ENCODE measurements at places on chromosomes 12 and 14.

DNA sequence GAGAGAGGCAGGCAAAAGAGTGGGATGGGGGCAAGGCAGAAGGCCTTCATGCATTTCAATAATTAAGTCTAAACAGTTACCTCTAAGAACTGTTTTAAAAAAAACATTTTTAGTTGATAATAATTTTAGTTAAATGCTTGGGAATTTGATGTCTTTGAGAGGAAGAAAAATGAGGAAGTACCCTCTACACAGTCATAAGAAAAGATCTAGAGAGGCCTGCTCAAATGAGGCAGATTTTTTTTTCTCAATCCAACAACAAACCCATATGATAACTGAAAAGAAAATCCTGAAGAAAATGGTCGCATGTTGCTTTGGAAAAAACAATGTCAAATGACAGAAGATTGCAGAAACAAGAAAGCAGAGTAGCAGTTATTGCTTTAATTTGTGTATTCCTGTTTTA, 25.6 kb downstream of the SINHCAF start:
- DNase-seq, result no peak

- DNase-seq, result peak; percentile 3
Observed at GRCh38 chr12:45966486-45966885, 23.9 kb downstream of the SCAF11 start.

GRCh38 chr12:103802586-103802886, 38.5 kb downstream of the NT5DC3 start:
- no peak for DNase-seq

- no peak for DNase-seq
Observed at GRCh38 chr12:49330032-49330619, 6.9 kb downstream of the C1QL4 start.

DNA sequence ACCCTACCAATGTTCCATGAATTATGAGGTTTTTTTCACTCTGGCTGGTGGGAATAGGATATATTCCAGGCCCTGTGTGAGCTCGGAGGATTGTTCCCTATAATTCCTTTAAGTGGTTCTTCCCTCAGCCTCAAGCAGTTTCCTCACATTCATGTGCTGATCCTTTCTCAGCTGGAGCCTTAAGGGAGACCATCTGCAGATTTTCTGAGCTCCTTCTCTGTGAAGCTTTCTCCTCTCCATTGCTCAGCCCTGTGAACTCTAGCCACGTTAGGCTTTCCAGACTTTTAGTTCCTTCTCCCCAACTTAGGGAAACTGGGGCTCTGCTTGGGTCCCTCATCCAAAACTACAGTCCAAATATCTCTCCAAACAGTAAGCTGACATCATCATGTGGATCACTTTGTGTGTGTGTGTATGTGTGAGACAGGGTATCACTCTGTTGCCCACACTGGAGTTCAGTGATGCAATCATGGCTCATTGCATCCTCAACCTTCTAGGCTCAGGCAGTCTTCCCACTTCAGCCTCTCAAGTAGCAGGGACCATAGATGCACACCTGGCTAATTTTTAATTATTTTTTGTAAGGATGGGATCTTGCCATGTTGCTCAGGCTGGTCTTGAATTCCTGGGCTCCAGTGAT, 219.5 kb upstream of the OTX2 start:
- no peak for DNase-seq

DNA sequence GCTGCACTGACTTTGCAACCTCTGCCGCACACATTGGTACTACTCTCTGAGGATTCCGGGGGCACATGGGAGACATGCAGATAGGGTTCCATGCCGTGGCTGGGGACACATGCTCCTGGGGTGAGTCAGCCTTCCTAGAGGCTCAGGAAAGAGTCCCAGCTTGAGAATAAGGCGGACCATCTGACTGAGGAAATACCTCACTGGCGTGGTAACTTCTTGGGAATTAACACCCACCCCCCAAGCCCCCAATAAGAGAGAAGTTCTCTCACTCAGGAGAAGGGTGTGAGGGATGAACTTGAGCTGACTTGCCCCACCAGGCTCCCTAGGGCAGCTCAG, 23.2 kb downstream of the PLXNC1 start:
- no peak for DNase-seq

DNA sequence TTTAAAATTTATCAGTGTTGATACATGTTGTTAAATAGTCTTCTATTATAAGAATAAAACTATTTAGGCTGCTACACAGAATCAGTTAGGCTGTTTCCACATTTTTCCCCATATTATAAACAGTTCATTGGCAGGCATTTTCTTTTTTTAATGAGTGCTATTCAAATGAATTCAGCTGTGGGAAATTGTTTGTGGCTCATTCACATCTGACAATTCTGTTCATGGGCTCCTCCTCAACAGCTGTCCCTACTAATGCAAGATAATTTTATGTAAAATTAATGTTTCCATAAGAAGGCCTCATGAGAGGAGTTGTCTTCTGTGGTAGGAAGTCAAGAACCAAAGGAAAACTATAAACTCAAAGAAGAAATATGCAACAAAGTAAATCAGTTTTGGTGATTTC, 218.0 kb downstream of the PPFIA2 start:
- DNase-seq, result no peak

- DNase-seq, result no peak
Observed at GRCh38 chr12:31966558-31967205, 7.5 kb downstream of the RESF1 start.

DNA sequence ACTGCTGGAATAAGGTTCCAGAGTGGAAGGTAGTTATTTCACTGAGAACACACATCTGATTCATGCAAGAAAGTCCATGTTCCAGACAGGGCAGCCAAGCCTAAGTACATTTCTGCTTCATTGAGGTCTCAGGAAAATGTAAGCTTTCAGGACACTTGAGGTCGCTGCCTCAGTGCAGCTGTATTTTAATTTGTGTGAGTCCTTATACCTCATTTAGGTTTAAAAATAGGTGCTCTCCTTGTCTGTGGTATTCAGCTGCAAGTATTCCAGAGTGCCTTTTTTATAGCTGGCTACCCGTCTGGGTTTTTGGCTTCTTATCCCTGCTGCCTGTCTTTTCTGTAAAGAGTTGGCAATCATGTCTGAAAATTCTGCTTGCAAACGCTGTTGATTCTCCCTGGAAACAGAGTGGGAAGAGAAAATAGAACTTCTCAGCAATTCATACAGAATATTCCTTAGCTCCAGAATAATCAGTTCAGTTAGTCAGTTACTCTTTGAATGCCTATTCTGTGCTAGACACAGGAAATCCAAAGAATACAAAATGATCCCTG, 45.3 kb upstream of the PLBD1 start:
- no peak for DNase-seq

GRCh38 chr12:4287325-4288211, 14.0 kb downstream of the CCND2 start:
- no peak for DNase-seq

DNA sequence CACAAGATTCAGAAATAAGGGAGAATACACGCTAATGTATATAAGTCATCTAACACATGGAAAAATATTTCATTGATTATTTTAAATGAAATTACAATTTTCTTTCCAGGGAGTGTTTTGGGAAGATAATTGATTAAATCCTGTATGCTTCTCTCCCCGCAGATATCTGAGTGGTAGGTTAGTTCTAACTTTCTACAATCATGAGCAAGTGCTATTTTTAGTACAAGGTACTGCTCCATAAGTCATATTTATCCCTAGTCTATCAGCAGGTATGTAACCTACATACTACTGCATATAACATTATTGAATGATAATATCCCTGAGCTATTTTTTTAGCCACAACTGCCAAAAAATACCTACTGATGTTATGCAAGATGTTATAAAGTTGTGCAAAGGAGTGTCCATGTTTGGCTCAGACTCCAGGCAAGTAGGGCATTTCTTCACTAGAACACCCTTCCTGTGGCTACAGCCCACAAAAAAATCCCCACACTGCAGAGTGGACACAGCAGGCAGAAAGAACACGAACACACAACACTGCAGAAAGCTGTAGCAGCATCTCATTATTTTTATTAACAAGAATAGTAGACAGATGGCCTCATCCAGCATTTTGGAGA, 87.0 kb downstream of the SEC23A start:
- DNase-seq, result no peak

DNA sequence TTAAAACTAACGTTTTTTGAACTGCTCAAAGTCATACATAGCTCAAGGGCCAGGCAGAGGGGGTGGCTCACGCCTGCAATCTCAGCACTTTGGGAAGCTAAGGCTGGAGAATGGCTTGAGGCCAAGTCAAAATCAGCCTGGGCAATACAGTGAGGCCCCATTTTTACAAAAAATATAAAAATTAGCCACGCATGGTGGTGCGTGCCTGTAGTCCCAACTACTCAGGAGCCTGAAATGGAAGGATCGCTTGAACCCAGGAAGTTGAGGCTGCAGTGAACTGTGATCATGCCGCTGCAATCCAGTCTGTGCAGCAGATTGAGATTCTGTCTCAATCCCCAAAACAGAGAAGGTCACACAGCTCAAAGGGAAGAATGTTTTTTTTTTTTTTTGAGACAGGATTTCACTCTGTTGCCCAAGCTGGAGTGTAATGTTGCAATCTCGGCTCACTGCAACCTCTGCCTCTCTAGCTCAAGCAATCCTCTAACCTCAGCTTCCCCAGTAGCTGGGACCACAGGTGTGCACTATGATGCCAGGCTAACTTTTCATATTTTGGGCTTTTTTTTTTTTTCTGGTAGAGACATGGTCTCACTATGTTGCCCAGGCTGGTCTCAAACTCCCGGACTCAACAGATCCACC, 2.9 kb downstream of the RBM23 start:
- DNase-seq, result no peak

- no peak for DNase-seq
Observed at GRCh38 chr12:7130701-7131501, 730 bp downstream of the CLSTN3 start.

- DNase-seq, result no peak
Observed at GRCh38 chr12:46177025-46177424, 91.8 kb downstream of the SLC38A1 start.

- no peak for DNase-seq
Observed at GRCh38 chr14:30708157-30708556, 86.0 kb downstream of the SCFD1 start.

DNA sequence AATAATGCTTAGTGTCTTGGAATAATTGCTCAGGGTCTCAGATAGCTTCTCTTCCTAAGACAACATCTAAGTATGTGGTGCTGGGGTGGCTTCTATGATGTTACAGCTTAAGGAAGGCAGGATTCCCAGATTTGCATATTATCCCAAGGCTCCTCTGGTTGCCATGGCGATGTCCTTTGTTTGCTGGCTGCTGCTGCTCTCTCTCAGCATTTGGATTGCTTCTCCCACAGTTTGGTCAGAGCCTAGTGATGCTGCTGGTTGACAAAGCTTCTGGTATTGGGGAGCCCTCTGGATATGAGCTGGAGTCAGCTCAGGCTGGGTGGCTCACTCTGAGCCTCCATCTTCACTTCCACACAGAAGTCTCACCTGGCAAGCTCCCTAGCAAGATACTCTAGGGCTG, 56.4 kb upstream of the FBXO33 start:
- DNase-seq, result no peak

- DNase-seq, result no peak
Observed at GRCh38 chr14:28704153-28704552, 62.4 kb upstream of the FOXG1 start.

- no peak for DNase-seq
Observed at GRCh38 chr14:71629250-71629649, 303.0 kb upstream of the RGS6 start.

DNA sequence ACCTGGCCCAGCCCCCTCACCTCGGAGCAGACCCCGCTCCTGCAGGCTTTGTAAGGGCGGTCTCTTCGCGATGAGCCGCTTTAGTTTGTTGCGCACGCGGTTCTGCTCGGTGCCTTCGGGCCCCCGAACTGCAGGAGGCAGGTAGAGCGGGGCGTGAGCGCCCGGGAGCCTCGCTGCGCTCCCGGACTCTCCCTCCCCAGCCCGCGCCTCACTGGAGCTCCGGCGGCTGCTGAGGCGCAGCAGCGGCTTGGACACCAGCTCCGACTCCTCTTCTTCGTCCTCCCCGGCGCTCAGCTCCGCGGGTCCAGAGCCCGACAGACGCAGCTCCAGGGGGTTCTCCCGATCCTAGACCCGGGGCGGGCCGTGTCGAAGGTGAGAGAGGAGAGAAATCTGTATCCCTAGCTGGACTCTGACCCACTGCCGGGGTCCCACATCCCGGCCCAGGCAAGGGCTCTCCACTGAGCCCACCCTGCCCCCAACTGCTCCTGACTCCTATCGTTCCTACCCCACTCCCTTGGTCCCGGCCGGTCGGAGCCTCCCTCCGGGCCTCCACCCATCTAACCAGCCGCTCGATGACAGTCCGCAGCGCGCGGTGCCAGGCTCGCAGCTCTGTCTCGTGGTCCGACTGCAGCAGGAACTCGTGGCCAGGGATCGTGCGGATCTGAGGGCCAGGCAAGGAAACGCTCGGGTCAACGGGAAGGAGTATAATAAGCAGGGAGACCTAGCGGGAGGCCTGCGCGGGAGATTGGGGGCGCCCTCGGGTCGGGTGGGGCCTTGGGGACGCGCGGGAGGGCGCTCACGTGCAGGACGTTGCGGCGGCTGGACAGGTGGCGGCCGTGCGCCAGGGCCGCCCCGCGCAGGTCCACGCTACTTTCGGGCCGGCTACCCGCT, 4.2 kb downstream of the ARHGAP9 start:
- DNase-seq, result no peak

GRCh38 chr14:75411214-75411540, 16.6 kb upstream of the JDP2 start:
- no peak for DNase-seq

DNA sequence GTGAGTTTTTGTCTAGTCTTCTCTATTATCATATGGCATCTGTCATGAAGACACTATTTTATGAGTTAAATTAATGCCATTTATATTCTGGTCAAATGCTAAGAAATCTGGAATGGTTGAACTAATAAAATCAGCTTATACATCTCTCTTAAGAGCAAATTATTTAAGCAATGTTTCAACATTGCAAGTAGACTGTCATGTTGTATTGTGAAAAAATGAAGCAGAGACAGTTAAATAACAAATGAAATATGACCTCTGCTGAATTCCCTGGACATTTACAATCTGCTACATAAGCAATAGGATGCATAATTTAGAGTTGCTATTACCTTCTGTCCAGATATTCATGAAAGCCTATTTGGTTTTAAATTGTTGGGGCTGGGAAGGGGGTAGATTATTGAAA, 30.6 kb downstream of the NAV3 start:
- DNase-seq, result no peak

DNA sequence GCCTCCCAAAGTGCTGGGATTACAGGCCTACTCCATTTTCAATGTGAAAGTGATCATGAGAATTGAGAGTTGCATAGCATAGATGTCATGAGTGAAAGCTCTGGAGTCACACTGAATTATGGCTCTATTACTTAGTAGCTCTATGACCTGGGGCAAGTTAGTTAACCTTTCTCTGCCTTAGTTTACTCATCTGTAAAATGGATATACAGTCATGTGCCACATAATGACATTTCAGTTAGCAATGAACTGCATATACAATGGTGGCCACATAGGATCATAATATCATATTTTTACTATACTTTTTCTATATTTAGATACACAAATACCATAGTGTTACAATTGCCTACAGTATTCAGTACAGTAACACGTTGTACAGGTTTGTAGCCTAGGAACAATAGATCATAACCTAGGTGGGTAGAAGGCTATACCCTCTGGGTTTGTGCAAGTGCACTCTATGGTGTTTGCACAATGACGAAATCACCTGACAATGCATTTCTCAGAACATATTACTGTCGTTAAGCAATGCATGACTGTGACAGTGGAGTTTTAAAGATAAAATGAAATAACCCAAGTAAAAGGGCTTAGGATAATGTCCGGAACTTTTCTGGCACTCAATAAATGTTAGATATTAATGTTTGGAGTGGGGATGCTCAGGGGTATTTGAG, 53.1 kb downstream of the ZFYVE26 start:
- DNase-seq, result no peak

GRCh38 chr14:75461303-75461702, 33.5 kb downstream of the JDP2 start:
- DNase-seq, result no peak

GRCh38 chr12:104578453-104578852, 121.7 kb downstream of the CHST11 start:
- peak; percentile 62 for DNase-seq

GRCh38 chr14:81351205-81351604, 48.9 kb downstream of the STON2 start:
- no peak for DNase-seq

All from MG63 (cell line).